ENCODE measurements at places on chromosomes 11 and 22.

DNA sequence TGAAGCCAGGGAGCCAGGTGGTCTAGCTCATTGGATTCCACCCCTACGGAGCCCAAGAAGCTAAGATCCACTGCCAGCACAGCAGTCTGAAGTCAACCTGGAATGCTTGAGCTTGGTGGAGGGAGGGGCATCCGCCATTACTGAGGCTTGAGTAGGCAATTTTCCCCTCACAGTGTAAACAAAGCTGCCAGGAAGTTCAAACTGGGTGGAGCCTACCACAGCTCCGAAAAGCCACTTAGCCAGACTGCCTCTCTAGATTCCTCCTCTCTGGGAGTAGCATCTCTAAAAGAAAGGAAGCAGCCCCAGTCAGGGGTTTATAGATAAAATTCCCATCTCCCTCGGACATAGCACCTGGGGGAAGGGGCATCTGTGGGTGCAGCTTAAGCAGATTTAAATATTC, 620.3 kb downstream of the NELL1 start:
- no peak for DNase-seq

DNA sequence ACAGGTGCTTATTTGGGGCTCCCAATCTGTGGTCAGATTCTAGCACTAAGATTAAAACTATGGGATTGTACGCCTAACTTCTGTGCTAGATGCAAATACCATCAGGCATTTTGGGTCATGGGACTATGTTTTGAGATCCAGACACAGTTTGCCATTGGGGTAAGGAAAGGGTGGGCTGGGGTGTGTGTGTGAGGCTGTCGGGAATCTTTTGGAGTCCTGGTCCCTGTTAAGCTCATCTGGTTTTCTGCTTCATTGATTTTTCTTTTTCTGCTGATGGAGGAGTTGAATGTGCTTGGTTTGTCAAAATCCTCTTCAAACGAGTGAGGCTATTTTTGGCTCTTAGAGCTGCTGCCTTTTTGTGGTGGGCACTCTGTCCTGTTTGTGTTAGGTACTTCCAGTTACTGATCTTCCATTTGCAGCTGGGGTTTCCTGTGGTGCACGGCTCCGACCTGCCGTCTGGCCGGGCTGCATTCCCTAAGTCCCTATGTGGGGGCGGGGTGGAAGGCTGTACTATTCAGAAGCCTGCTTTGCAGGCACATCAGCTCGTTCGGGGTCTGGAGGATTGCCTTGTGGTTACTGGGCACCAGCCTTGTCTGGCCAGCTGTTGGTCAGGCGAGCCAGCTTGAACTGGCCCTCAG, 2.9 kb downstream of the BCR start:
- DNase-seq = no peak

DNA sequence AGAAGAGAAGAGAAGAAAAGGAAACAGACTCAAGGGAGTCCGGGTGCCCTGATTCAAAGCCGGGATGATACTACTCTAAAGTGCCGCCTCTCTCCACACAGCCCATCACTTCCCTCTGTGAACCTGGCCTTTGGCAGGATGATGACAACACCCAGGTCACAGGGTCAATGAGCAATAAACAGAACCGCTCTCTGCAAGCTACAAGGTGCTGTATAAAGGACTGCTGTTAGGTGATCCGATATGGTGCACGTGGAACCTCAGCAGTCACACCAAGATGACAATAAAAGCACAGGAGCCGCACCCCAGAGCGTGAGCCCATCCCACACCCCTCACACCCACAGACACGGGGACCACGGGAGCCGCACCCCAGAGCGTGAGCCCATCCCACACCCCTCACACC, 10.7 kb downstream of the TTLL1 start:
- DNase-seq = no peak

- DNase-seq = no peak
These were observed 169.1 kb downstream of the CADM1 start for GRCh38 chr11:115334932-115335788.

GRCh38 chr11:110828086-110828485, 115.8 kb upstream of the ARHGAP20 start:
- no peak for DNase-seq

GRCh38 chr11:5564259-5565019, 16.1 kb upstream of the OR52H1 start:
- no peak for DNase-seq

- no peak for DNase-seq
These were observed 16.1 kb downstream of the NCAPD3 start for GRCh38 chr11:134207538-134208239.

DNA sequence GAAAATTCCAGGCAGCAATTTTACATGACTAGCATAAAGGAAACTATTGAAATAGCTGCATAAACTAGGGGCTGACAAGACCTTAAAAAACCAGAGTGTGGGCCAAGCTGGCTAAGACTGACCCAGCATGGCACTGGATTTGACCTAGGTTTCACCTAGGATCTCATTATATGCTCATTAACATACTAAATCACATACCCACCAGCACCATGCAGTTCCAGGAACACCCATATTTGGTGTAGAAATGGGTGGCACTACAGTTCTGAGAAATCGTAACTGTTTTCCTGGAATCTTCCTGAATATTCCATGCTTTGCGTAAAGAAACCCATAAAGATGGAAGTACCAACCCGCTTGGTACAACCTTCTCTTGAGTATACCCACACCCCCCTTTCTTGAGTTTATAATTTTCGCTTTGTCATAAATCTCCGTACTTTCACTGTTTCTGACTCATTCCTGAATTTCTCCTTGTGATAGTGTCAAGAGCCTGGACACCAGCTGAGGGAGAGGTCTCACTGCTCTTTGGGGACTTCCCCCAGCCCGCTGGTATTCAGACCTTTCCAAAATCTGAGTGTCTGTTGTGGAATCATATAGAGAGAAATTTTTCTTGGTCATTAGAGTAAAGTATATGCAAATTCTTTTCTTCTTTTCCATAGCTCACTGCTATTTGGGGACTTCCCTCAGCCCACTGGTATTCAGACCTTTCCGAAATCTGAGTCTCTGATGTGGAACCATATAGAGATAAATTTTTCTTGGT, 55.1 kb downstream of the MTMR3 start:
- DNase-seq = no peak

GRCh38 chr22:22939588-22940368, 52.2 kb downstream of the IGLL5 start:
- DNase-seq = no peak

GRCh38 chr11:6677018-6677417, 6.1 kb downstream of the MRPL17 start:
- no peak for DNase-seq

DNA sequence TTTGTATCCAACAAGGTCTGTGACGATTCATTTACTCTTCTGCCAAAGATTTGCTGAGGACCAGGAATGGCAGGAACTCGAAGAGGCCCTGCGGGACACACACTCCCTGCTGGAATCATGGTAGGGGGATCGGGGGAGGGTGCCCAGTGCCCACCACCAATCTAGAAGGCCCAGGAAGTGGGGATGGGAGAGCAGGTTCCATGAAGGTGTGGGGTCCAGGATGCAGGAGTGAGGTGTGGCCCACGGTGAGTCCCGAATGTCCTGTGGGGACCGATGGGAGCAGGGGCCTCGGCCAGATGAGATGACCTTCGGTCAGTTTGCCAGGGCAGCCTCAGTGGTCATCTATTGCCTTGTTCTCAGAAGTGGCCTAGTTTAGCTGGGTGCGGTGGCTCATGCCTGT, 492.7 kb downstream of the BRD1 start:
- DNase-seq = no peak

GRCh38 chr22:38153821-38154562, 27.6 kb downstream of the PLA2G6 start:
- DNase-seq = no peak

GRCh38 chr22:33723915-33724314, 196.4 kb downstream of the LARGE1 start:
- no peak for DNase-seq

GRCh38 chr11:13687271-13687670, 18.8 kb downstream of the FAR1 start:
- no peak for DNase-seq

DNA sequence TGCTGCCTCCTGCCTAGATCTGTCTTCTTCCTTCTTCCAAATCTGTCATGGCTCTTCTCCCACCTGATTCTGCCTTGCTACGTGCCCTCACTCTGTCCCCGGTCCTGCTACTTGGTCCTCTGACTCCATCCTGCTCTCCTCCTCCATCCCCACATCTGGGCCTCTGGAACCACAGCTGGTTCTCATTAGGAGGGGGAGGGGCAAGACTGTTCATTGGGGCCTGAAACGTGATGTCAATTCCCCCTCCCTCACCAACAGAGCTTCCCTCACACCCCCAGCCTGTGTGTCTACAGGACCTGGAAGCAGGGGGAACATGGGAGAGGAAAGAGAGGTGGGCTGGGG, 9.1 kb downstream of the DCHS1 start:
- no peak for DNase-seq

GRCh38 chr11:134740590-134741261, 328.7 kb upstream of the B3GAT1 start:
- no peak for DNase-seq

GRCh38 chr11:34546511-34547209, 33.1 kb upstream of the ELF5 start:
- DNase-seq = no peak

- peak; percentile 91 for DNase-seq
These were observed at the start of gene FHIP1B for GRCh38 chr11:6234387-6235107. Gene FHIP1B, minus strand, starts transcription at chr11:6234636. Its CDS starts 10,120 bp downstream, at chr11:6224516.

DNA sequence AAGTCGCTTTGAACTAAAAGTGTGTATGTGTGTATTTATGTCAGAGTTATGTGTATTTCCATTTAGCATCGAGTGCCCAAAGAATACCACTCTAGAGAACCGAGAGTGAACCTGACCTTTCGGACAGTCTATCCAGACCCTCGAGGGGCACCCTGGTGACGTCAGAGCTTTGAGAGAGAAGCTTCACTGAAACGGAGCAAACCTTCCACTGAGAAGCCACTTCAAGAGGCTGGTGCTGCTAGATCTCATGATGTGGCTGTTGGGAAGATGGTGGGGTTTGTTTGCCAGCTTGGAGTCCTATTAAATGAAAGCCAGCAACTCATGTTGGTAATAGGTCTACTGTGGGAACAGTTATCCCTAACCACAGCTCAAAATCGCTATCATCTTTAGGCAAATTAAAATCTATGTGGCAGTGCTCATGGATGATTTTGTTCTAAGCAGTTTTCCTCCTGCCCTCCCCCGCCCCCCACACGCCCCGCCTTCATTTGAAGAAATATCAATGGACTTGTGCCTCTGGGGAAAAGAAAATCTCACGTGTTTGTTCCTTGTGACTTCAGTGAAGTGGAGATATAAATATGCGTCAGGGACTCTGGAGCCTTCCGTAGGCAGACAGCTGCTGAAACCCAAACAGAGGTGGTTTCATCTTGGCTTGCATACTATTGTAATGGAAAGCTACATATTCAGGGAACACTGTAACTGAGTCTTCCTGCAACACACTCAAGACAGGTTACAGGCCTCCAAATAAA, 22.4 kb upstream of the C11orf96 start:
- no peak for DNase-seq

GRCh38 chr11:68373815-68374501, 61.6 kb downstream of the LRP5 start:
- DNase-seq = no peak

DNA sequence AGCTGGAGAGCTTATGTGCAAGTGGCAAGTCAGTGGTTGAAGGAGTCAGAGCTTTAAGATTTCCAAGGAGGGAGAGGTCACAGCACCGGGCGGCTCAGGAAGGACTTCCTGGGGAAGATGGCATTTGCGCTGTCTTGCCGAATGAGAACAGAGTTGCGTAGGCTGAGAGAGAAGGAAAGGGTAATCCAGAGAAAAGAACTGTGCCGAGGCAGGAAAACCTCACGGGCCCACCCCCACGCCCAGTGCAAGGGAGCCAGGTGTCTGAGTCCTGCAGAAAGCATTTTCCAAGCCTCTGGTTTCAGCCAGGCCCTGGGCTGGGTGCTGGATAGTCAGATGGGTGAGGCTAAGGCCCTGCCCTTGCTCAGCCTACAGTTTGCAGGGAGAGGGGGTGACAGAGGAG, 3.2 kb upstream of the AP1B1 start:
- no peak for DNase-seq

- no peak for DNase-seq
These were observed 8.1 kb upstream of the SRSF8 start for GRCh38 chr11:95058621-95059020.

DNA sequence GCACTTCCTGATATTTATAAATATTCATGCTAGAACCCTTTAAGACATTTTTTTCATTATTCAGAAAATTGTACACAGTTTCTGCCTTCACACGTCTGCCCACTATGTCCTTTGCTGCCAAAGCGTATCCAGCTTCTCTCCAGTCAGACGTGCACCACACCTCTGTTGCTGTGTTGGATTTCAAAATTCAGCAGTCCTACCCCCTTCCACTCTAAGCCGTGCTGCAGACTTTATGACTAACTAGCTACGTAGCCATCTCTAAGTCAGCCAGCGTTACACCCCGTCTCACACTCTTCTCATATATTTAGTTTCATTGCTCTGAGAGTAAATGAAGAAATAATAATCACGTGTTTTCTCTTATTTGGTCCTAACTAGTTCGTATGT, 28.2 kb upstream of the OPCML start:
- no peak for DNase-seq

GRCh38 chr11:72676861-72677341, 2.7 kb upstream of the PDE2A start:
- DNase-seq = no peak

- DNase-seq = no peak
These were observed 780.9 kb downstream of the ETS1 start for GRCh38 chr11:127806501-127806900.

GRCh38 chr11:66115638-66116301, 45.7 kb downstream of the PACS1 start:
- no peak for DNase-seq

DNA sequence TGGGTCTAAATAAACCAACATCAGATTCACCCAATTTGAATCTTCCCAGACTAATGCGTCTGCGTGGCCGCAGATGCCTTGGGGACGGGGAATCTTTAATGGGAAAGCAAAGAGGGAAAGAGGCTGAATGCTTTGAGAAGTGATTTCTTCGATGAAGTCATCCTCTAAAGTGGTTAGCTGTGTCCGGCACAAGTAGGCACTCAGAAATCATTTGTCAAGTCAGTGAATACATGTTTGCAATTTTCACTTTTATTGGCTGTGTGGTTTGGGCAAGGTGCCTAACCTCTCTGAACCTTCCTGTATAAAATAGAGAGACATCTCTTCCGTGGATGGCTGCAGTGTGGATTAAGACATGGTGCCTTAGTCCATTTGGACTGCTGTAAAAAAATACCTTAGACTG, 19.7 kb upstream of the IFT27 start:
- DNase-seq = no peak

DNA sequence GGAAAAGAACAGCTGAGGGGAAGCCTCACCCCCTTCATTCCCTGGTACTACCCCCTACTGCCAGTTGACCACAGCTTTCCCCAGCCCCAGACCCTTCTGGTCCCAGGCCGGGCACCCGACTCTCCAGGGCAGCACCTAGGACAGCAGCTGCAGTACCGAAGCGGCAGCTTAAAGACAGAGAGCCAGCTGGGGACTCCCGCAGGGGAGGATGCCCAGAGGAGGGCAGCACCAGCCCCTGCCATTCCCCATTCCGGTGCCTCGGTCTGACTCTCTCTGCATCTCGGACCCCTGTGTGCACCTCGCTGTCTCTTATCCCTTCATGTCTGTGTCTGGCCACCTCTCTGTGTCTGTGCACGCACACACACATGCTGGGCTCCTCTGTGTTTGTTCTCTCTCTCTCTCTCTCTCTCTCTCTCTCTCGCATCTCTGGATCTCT, 9.4 kb downstream of the IGSF9B start:
- DNase-seq = no peak

- no peak for DNase-seq
These were observed 30.0 kb upstream of the PDE2A start for GRCh38 chr11:72704028-72704782.

GRCh38 chr11:37459456-37459855, 861.4 kb upstream of the RAG2 start:
- DNase-seq = no peak

- no peak for DNase-seq
These were observed 172.5 kb downstream of the TBC1D22A start for GRCh38 chr22:46934746-46935491.
